ENCODE measurements at places on chromosomes 11 and 22.

- DNase-seq = no peak
Measured at GRCh38 chr22:25167834-25168601, 31.6 kb upstream of the CRYBB3 start.

DNA sequence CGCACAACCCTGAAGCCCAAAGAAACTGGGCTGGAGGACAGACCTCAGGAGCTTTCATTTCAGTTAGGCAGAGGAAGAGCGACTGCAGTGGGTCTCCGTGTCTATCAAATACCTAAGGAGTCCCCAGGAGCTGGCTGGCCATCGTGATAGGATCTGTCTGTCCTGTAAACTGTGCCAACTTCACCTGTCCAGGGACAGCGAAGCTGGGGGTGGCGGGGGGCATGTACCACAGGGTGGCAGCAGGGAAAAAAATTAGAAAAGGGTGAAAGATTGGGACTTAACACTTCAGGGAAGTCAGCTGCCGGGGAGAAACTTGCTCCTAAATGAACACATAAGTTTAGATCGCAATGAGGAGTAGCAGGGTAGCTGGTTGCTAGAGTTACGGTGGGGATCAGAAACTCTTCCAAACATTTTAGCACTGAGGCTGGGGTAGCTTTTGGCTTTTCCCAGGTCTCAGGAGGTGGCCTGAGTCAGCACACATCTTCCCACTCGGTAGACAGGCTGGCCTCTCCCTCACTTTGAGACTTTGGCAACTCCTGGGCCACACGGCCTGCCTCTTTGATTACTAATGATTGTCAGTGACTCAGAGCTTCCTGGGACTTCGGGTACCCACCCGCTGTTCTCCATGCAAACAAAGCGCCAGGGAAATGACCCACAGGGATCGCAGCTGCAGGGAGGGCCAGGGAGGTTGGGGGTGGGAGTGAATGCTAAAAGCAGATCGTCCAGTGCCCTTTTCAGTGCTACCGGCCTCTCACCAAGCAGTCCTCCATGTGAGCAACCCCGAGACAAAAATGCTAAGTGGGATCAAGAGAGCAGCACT, 2.9 kb upstream of the MTFP1 start:
- DNase-seq = no peak

- no peak for DNase-seq
Measured at GRCh38 chr22:38867471-38868285, 4.3 kb downstream of the CBX6 start.

DNA sequence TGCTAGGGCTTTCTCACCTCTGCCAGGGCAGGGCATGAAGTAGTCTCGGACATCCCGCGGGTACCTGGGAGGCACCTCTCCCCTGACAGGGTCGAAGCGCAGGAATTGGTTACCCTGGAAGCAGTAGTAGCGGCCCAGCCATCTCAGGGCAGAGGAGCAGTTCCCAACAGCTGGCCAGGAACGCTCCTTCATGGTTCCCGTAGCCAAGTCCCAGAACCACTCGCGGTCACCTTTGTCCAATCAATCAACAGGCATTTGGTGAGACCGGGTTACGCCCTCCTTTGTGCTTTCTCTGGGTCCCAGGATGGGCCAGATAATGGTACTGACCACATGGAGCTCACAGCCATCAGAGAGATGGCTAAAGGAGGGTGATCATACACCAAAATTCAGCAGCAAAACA, 3.4 kb downstream of the HPX start:
- no peak for DNase-seq

DNA sequence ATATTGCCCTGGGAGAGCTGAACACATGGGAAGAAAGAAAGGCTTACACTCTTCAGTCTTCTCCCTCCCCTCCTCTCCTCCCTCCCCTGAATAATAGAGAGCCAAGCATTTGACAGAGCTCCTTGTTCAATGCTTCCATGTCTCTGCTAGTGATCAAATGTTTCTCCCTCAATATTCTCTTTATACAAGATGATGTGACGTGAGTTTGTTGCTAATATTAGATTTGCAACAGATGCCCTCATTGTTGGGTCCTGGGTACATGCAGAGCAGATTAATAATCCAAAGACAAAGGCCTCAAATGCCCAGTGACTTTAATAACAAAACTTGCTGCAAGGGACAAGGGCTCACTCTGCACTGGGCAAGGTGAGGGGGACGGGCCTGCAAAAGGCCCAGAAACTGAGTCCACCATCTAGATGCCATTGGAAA, 7.1 kb upstream of the ENDOD1 start:
- no peak for DNase-seq
